NCI-H187 (cell line): ENCODE measurements at places on chromosomes 11 and 22.
A peak's percentile ranks its signal among the peaks of the same experiment; 100 is the strongest.

- no peak for DNase-seq
Observed at GRCh38 chr11:72738199-72739141, 13.7 kb downstream of the ARAP1 start.

GRCh38 chr22:20953668-20954500, 13.2 kb upstream of the AIFM3 start:
- DNase-seq = no peak

DNA sequence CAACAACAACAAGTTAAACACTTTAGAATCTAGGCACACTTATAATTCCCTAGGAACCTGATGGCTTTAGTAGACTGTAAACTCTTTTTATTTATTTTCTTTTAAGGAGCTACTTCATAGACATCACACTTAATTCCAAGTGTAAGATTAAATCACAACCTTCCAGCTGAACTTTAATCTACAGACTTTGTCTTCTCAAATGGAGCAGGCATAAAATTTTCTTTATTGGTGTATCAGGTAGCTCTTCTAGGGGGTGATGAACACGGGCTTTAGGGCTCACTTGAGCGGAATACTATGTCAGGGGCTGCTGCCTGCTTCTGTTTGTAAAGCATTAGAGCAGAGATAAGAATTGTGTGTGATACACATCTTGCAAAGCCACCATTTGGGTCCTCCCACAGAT, 525.8 kb upstream of the FAT3 start:
- no peak for DNase-seq

DNA sequence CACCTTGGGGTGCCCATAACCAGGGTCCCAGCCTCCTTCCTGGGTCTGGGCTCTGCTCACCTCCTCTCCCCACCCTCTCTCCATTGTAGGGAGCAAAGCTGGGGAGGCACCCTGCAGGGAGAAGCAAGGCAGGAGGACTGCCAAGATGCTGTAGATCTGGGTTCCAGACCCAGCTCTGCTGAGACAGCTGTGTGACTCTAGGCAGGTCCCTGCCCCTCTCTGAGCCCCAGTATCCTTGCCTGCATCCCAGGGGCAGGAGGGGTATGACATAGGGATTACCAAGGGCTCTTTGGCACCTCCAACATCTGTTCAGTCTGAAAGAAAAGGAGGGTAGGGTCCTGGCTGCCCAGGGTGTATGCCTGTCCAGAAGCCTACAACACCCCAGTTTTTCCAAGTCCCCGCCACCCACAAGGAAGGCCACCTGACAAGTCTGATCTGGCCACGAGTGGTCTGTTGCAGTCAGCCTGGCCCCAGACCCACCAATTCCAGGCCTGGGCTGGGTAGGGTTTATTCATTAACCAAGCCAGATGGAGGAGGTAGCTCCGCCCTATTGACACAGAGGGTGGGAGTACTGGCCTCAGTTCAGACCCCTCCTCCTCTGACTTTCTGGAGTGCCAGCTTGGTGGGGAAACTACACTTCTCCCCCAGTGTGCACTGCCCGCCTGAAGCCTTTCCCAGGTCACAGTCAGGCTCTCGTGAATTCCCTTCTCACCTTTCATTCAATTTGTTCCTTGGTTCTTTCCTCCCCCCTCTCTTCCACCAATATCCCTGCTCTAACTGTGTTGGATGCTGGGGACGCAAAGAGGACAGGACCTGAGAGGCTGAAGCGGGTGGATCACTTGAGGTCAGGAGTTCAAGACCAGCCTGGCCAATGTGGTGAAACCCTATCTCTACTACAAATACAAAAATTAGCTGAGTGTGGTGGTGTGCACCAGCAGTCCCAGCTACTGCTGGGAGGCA, 15.0 kb downstream of the STARD10 start:
- no peak for DNase-seq

DNA sequence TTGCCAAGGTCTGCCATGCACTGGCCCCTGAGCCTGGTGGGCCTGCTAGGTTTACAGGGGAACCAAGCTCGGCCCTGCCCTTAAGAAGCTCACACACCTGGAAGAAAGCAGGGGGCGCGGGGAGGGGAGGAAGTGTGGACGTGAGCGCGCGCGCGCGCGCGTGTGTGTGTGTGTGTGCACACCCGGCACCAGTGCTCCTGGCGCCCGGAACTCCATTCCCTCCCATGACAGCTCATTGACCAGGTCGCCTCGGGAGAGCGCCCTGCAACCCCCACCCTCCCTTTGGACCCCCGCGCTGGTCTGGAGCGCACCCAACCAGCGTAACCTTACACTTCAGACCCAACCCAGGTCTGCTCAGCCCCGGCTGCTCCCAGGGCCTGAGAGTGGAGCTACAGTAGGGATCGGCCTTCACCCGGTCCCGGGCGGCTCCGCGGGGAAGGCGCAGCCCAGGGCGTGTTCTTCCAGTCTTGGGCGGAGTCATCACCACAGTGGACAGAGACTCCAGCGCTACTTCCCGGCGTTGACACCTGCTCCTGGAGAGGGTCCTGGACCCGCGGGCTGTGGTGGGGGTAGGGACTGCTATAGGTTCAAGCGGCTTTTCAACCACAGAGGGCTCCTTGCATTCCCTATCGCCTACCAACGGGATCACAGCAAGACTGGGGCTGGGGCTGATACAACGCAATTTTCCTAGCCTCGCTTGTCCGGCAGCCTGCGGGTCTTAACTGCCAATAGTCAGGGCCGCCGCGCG, 1.5 kb downstream of the GALNT18 start:
- no peak for DNase-seq

- no peak for DNase-seq
Observed at GRCh38 chr22:48393885-48394284, 1433.8 kb downstream of the BRD1 start.

DNA sequence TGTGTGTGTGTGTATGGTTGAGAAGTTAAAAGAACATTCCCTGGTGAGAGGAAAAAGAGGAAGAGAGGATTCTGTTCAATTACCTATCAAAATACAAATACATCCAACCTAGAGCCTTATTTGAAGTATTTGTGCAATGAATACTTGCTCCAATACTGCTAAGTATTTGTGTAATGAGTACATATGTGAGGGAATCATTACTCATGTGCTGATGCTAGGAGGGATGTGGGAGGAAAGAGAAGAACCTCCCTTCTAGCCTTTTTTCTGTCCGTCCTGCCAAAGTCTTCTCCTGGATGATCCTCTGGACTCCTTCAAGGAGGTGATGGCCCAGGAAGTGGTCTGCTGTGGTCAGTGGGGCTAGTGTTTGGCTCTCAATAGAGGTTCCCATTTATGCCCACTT, 36.0 kb upstream of the ACCSL start:
- no peak for DNase-seq

- no peak for DNase-seq
Observed at GRCh38 chr22:31852691-31853421, 91.5 kb upstream of the YWHAH start.

DNA sequence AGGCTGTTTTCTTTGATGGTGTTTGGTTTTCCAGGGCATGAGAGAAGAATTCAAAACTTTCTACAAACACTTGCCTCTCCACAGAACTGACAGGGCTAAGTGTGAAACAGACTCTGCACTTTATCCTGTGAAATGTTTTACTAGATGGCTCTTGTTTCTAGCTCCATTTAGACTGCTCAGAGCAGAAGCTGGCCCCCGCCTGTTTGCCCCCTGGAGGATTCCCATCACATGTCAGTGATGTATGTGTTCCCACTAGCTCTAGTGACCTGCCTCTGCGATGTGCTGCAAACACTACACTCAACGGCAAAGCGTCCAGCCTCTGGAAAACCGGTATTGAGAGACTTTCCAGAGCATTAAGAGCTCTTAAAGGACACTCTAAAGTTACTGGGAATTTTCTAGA, 41.4 kb upstream of the PCF11 start:
- peak; percentile 12 for DNase-seq

DNA sequence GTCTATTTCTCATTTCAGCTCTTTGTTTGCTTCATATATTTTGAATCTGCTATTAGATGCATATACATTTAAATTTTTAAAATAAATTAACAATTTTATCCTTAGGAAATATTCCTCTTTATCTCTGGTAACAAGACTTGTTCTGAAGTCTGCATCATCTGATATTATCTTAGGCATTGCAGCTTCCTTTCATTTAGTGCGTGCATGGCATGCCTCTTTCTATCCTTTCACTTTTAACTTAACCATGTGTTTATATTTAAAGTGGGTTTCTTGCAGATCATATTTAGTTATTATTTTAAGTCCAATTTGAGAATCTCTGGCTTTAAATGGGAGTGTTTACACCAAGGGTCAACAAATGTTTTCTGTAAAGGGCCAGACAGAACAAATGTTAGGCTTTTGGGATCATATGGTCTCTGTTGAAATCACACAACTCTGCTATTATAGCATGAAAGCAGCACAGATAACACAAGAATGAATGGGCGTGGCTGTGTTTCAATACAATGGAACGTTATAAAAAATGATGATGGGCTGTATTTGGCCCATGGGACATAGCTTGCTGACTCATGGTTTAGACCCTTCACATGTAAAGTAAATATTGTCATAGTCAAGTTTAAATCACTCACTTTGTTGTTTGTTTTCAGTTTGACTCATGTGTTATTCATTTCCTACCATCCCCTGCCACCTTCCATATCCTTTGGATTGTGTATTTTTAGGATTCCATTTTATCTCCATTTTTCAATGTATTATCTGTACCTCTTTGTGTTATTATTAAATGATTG, 83.9 kb upstream of the SNX19 start:
- no peak for DNase-seq

DNA sequence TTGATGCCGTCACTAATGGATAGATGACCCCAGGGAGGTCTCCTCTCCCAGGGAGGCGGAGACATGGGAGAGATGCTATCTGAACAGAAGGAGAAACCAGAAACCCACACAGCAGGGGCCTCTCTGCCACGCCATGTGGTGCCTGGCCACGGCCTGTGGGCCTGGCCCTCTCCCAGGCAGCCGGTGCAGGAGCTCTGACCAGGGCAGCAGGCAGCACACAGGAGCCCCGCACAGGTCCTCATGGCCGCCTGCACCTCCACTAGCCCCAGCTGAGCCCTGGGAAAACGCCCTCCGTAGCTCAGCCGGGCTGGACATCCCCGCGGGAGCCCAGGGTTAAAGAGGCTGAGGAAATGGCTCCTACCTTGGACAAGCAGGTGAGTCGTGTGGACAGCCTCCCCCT, 19.8 kb downstream of the IGSF9B start:
- DNase-seq = no peak

DNA sequence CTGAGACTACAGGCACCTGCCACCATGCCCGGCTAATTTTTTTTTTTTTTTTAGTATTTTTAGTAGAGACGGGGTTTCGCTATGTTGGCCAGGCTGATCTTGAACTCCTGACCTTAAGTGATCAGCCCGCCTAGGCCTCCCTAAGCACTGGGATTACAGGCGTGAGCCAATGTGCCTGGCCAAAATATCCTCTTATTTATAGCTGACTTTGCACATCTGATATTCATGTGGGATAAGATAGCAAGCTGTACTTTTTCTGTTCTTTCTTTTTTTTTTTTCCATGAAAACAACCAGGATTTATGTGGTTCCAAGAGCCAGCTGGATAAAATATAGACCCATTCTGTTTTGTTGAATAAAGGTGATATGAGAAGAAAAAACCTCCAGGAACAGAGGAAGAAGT, 12.1 kb upstream of the XBP1 start:
- no peak for DNase-seq

DNA sequence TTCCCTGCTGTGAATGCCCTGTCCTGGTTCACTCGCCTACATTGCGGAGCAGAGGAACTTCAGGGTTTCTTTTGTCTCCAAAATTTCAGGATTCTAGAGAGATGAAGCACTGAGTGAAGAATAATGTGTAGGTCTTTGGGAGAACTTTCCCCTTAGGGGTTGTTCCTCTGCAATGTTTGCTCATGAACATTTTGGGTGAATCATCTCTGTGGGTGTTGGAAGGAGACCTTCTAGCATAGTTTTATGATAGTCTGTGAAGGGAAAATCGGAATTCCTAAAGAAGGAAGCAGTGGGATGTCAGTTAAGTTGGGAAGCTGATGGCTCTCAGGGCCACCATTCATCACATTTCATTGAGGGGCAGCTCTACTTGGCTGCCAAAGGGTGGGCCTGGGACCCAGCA, 64.8 kb downstream of the MIAT start:
- no peak for DNase-seq

- DNase-seq = no peak
Observed at GRCh38 chr11:17102462-17102861, 25.0 kb upstream of the RPS13 start.

GRCh38 chr22:41695211-41695610, 4.1 kb upstream of the MEI1 start:
- no peak for DNase-seq

DNA sequence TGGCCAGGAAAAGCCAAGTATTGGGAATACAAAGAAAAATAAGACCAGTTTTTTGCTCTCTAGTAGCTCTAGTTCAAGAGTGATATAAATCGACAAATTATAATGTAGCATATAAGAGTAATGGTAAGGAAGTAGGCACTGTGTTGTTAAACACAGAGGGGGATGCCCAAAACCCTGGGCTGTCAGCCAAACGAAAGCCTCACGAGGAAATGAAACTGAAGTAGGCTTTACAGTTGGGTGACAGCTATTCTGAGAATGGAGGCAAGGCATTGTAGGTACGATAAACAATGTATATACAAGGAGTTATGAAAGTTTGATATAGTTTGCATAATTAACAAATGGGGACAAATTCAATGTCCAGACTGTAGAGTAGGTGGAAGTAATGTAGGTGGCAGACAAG, 176.4 kb downstream of the FAM181B start:
- DNase-seq = no peak

GRCh38 chr11:73324665-73325035, 16.6 kb downstream of the ARHGEF17 start:
- no peak for DNase-seq

DNA sequence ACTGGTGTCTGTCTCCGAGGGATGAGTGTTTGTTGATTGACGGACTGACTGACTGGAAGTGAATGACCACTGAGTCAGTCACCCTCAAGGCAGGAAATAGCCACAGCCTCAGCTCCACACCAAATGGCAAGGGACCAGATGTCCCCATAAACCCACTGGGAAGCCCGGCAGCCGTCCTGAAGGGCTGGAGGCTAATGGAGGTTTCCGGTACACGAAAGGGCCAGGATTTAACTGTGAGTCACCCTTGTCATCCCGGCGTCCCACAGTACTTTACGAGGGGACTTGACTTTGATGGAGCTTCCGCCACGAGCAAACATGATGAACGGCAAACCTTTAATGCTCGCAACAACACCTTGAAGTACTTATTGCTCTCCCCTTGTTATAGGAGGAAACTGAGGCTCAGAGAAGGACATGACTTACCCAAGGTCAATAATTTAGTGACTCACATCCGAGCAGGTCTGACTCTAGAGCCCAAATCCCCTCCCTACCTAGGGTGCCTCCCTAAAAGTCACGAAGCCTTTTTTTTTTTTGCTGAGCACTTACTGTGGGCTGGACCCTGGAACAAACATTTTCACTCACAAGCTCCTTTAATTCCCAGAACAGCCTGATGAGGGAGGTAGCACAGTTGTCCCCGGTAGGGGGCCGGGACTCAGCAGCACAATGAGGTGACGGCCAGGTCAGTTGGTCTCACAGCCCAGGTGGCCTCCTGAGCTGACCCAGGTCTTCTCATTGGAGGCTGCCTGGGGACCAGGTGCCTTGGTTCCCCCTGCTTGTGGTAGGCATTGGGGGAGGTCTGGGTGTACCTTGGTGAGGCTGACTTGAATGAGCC, 25.2 kb upstream of the GCAT start:
- DNase-seq = no peak

- no peak for DNase-seq
Observed at GRCh38 chr11:46421257-46421880, 29.8 kb upstream of the CHRM4 start.

- no peak for DNase-seq
Observed at GRCh38 chr11:112997857-112998466, 36.7 kb downstream of the NCAM1 start.

- no peak for DNase-seq
Observed at GRCh38 chr11:1207401-1208143, 15.3 kb upstream of the MUC5B start.
